ENCODE measurements at places on chromosomes 3 and 15. TPM values are rescaled to one million over a fixed set of nuclear protein-coding genes. Genes with fewer than 3 reads are reported as not detected.

RABL3 gene
- 25.0 TPM for total RNA-seq

ZCWPW2 gene
- total RNA-seq, result not detected

CSPG5 gene
- 0.12 TPM for total RNA-seq

NANOGP8 gene
- total RNA-seq, result not detected

PRR23B gene
- not detected for total RNA-seq

Measured in T-cell (primary cell).